ENCODE measurements at places on chromosomes 3 and 15.

DNA sequence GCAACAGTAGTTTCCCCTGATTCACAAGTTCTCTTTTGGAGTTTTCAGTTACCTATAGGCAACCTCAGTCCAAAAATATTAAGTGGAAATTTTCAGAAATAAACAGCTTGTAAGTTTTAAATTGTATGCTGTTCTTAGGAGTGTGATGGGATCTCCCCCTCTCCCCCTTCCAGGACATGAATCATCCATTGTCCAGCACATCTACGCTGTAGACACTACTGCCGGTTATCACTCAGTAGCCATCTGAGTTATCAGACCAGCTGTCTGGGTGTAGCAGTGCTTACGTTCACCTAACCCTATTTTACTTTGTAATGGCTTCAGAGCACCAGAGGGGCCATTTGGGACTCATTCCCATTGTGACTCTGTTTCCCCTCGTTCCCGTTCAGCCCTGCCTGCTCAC, 96.7 kb upstream of the PLXNA1 start:
- DNase-seq: no peak

DNA sequence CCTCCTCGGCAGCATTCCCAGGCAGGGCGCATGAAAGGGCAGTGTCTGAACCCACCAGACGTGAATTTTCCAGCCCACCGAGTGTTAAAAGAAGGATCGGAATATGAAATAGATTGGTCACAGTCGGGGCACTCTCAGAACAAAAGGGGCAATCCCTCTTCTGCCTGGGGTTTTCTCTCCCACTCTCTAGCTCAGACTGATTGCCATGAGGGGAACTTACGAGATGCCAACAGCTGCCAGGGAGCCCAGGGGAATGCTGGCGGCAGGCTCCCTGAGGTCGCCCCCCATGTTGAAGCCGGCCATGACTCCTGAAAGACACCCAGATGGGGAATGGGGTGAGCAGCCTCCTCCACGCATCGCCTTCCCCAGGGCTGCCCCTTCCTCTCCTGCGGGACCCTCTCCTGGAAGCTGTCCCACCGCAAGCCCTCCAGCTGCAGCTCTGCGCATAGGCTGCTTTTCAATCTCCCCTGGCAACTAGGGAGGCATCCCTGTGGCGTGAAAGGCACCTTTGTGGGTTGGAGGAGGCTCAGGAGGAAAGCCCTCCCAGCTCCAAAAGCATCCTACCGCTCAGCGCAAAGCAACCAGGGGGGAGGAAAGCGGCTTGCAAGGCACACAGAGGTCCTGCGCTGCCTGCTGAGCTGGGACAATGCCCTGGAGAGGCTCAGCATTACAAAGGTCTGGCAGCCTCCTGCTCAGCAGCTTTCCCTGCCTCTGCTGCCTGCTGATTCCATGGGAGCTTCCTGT, 64.8 kb upstream of the HEG1 start:
- DNase-seq: no peak

- no peak for DNase-seq
Observed at GRCh38 chr3:12237912-12238650, 50.8 kb upstream of the PPARG start.

DNA sequence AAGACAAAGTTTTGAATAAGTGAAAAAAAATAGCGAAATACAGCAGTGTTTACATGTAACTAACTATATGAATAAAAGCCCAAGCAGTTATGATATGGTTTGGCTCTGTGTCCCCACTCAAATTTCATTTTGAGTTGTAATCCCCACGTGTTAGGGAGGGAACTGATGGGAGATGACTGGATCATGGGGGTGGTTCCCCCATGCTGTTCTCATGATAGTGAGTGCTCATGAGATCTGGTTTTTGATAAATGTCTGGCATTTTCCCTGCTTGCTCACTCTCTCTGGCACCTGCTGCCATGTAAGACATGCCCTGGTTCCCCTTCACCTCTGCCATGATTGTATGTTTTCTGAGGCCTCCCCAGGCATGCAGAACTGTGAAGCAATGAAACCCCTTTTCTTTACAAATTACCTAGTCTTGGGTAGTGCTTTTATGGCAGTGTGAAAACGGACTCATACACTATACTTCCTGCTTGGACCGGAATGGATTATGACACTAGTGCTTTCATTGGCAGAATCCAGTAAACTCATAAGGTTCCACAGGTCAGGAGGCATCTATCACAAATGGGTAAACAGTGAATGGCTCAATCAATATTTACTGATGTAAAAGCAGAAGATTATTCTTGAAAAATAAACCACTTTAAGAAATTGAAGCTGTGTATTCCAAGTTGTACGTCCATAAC, 192.1 kb downstream of the CBLB start:
- DNase-seq: no peak

DNA sequence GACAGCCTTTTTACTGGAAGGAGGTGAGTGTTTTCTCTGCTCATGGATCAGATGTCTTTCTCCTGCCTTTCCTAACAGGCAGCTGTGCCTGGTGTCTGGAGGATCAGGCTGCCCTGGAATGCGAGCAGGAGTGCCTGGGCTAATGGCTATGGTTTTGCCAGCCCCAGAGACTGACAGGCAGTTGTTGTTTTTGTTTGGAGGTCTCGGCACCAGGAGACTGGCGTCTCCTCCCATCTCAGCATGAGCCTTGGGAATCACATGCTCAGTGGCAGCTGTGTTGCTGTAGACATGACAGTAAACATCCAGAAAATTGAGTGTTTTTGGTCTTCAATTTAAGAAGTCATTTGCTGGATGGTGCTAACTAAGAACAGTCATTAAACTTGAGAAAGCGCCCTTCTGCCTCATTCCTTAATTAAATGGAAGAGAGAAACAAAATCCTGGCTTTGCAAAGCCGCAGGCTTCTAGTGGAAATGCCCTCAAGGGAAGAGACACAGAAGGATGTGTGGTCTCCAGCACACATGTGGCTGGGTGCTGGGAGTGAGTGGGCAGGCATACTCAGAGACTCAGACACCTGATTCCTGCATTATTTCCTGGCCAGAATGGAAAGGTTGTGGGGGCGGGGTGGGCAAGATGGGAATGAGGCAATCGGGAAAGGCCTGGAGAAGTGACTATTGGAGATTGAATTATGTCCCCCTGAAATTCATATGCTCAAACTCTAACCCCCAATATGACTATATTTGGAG, 97.0 kb upstream of the NMNAT3 start:
- DNase-seq: no peak

GRCh38 chr3:126927846-126928245, 55.1 kb upstream of the PLXNA1 start:
- no peak for DNase-seq

DNA sequence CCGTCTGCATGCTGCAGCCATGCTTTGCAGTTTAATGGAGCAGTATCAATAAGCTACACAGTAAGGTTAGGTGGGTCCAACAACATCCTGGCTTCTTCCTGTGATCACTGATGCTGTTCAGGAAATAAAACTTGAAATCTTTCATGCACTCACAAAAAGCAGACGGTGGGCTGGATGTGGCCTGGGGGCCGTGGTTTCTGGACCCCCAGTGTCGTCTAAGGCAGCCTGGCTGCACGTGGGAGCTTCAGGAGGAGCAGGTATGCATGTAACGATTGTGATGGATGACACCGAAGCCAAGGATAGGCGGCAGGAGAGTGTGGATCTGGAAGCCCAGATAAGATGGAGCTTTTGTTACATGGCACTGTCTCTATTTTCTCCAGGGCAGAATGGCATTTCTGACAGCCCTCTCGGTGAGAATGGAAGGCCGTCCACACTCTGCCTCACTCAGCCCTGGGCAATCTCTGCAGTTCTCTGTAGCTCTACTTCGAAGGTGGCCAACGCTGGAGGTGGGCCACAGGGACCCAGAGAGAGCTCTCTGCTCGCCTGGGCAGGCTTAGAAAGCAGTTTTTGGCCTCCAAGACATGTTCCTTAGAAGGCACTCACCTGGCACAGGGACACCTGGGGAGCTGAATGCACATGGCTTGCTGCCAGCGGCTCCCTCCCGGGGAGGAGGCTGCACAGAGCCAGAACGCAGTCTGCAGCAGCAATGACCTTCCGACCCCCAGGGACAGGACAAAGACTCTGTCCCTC, 46.4 kb upstream of the IQSEC1 start:
- no peak for DNase-seq

Measured in suppressor macrophage (primary cell).